ENCODE measurements at places on chromosomes 12 and 14. TPM values are rescaled to one million over a fixed set of nuclear protein-coding genes. Genes with fewer than 3 reads are reported as not detected.

SLCO1C1 gene
- polyA plus RNA-seq, result 9.3 TPM

PTPRQ gene
- not detected for polyA plus RNA-seq

SLC5A8 gene
- not detected for polyA plus RNA-seq

RD3L gene
- 3.6 TPM for polyA plus RNA-seq

OTOGL gene
- 0.07 TPM for polyA plus RNA-seq

BCL11B gene
- 0.26 TPM for polyA plus RNA-seq

CAPZA3 gene
- polyA plus RNA-seq, result not detected

FKBP4 gene
- 44.3 TPM for polyA plus RNA-seq

PTPRR gene
- polyA plus RNA-seq, result 977 TPM

DBX2 gene
- polyA plus RNA-seq, result 0.19 TPM

SERPINA4 gene
- polyA plus RNA-seq, result not detected

GYS2 gene
- not detected for polyA plus RNA-seq

OR4E2 gene
- polyA plus RNA-seq, result not detected

FAIM2 gene
- 1,023 TPM for polyA plus RNA-seq

OTX2 gene
- polyA plus RNA-seq, result not detected

KRT7 gene
- polyA plus RNA-seq, result not detected

LIN7A gene
- polyA plus RNA-seq, result 4.0 TPM

PLBD1 gene
- 0.98 TPM for polyA plus RNA-seq

AKAP5 gene
- polyA plus RNA-seq, result 0.28 TPM

DNAJC22 gene
- polyA plus RNA-seq, result not detected

RGS6 gene
- 10.0 TPM for polyA plus RNA-seq

All from Purkinje cell (primary cell).